Right lobe of liver (tissue), 6 donors: ENCODE measurements at places on chromosomes 7 and 10. TPM values are rescaled to one million over a fixed set of nuclear protein-coding genes. Genes with fewer than 3 reads are reported as not detected.

The PDE6C gene
- total RNA-seq = not detected

The CUZD1 gene
- not detected for total RNA-seq

The OR6B1 gene
- total RNA-seq = not detected

GRCh38 chr10:118838364-118838763 is 83.6 kb upstream of the CACUL1 start:
- DNase-seq = no peak

DNA sequence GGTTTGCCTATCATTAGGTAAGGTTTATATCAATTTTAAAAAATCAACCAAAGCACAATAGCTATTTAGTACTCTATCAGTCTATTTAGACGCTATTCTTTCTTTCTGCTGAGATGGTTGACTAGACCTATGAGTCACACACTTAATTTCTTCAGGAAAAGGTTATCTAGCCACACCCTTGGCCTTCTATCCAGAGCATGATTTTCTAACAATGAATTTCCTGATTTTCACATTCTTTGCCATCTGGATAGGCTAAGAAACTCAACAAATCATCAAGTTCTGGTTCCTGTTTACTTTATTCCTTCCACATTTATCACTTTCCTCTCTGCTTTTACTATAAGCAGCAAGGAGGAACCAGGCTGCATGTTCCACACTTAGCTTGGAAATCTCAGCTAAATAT is 8.1 kb downstream of the PRPS1L1 start:
- DNase-seq = no peak

DNA sequence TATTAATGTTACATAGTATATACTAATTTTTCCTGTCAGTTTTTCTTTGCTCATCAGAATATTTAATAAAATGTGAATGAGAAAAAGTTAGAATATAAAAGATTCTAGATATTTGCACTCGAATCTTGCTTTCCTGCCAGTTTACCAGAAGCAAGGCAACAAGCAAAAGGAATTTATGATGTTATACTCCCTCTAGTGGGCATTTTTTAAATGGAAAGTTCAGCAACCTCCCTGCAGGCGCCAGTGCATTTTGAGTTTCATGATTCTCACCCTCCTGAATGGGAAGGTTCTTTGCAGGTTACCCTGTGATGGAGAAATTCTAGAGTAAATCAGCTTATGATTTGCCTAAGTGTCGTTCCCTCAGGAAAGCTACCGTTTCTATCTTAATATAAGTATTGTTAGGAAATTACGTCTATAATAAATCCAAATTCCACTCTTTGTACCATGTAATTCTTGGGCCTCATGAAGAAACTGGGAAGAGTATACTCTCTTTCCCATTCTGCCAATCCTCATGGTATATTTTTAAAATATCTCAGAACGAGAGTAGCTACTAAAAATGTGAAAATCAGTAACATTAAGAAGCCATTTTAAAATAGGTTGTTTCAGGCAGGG is 350.0 kb downstream of the CRPPA start:
- no peak for DNase-seq

GRCh38 chr10:59830601-59831259 is 75.6 kb downstream of the CCDC6 start:
- DNase-seq = no peak

- DNase-seq = peak; percentile 89
Observed at GRCh38 chr10:102644646-102645387, 538 bp downstream of the TRIM8 start.

- no peak for DNase-seq
Observed at GRCh38 chr10:124652701-124653100, 91.5 kb downstream of the FAM53B start.

GRCh38 chr7:43535031-43535451 is 47.9 kb upstream of the STK17A start:
- DNase-seq = no peak

- no peak for DNase-seq
Observed at GRCh38 chr10:31457858-31458257, 138.8 kb downstream of the ZEB1 start.

DNA sequence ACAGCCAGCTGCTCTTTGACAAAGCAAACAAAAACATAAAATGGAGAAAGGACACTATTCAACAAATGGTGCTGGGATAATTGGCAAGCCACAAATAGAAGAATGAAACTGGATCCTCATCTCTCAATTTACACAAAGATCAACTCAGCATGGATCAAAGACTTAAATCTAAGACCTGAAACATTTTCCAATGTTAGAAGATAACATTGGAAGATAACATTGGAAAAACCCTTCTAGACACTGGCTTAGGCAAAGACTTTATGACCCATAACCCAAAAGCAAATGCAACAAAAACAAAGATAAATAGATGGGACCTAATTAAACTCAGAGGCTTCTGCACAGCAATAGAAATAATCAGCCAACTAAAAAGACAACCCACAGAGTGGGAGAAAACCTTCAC is 425.7 kb upstream of the SEMA3D start:
- DNase-seq = no peak

DNA sequence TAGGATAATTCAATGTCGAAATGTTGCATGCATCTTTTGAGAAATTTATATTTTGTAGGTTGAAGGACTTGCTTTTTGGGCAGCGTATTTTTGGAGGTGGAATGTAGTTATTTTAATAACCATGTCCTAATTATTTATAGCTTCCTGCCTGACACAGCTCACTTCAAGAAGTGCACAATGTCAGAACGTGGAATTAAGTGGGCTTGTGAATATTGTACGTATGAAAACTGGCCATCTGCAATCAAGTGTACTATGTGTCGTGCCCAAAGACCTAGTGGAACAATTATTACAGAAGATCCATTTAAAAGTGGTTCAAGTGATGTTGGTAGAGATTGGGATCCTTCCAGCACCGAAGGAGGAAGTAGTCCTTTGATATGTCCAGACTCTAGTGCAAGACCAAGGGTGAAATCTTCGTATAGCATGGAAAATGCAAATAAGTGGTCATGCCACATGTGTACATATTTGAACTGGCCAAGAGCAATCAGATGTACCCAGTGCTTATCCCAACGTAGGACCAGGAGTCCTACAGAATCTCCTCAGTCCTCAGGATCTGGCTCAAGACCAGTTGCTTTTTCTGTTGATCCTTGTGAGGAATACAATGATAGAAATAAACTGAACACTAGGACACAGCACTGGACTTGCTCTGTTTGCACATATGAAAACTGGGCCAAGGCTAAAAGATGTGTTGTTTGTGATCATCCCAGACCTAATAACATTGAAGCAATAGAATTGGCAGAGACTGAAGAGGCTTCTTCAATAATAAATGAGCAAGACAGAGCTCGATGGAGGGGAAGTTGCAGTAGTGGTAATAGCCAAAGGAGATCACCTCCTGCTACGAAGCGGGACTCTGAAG is 620 bp downstream of the ZRANB1 start:
- DNase-seq = no peak
